ENCODE measurements at places on chromosomes 16 and 17.
A peak's percentile ranks its signal among the peaks of the same experiment; 100 is the strongest.

DNA sequence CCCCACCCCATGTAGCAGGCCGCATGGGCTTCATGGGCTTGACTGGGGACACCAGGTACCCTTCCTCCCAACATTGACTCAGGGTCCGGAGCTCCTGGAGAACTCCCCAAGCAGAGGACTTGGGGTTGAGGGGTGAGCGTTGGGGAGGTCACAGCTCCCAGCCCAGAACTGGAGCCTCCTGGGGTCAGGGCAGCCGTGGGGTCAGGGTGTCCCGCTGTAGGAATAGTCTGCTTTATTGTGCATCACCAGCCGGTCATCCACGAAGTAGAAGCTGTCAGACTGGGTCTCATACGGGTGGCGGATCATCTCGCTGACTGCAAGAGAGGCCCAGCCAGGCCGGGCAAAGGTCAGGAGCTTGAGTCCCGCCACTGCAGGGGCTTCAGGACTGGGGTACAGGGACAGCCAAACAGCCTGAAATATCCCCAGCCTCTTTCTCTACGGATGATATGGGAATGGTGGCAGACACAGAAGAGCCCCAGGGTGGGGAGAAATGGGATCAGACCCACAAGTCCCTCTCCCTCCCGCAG is 5.3 kb downstream of the UNC119 start:
- no peak for DNase-seq

DNA sequence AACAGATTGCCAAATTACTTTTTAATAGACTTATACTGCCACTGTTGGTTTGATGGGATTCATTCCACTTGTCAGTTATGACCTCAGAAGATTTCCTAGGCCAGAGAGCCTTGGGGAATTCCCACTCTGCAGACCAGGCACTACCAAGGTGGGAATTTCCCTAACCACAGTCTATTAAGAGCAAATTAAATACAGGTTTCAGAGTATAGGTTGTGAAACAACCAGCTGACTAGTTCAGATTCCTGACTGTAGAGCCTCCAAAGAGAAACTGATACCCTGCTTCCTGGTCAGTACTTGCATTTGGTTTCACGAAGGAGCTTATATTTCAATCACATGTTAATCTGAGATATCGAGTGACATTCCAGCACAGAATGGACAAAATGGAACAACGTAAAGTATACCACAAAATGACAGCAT is 186.5 kb downstream of the STX8 start:
- DNase-seq = peak; percentile 39

DNA sequence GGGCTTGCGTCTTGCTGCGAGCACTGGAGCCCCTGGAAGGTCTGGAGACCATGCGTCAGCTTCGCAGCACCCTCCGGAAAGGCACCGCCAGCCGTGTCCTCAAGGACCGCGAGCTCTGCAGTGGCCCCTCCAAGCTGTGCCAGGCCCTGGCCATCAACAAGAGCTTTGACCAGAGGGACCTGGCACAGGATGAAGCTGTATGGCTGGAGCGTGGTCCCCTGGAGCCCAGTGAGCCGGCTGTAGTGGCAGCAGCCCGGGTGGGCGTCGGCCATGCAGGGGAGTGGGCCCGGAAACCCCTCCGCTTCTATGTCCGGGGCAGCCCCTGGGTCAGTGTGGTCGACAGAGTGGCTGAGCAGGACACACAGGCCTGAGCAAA is 7.4 kb downstream of the MPG start:
- DNase-seq = no peak

DNA sequence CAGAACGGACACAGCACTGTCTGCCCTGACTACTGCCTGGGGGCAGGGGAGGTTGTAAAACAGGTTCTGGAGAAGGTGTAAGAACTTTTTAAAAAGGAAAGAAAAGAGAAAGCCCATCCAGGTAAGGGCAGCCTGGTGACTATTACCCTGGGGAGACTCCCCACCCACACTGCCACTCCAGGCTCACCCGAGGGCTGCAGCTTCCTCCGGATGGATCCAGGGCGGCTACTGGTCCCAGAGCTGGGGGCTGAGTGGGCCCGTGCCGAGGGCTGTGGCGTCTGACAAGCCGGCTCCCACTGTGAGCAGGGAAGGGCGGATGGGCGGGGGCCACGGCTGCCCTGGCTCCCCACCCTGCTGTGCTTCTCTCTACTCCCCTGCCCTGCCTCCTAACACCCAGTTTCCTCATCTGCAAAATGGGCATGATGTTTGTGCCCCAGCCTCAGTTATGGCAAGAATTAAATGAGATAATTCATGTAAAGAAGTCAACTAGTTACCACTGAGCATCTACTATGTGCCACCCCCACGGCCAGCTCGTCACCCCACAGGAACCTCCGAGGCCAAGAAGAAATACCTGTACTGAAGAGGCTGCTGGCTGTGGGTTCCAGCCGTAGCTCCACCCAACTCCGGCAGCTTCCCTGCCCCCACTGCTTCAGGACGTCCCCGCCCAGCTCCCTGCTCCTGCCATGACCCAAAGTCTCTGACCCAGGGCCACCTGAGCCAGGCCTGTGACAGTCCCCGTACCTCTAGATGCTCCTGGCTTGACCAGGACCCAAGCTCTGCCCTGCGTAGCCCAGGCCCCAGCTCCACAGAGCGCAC is 24.2 kb downstream of the KATNB1 start:
- no peak for DNase-seq

DNA sequence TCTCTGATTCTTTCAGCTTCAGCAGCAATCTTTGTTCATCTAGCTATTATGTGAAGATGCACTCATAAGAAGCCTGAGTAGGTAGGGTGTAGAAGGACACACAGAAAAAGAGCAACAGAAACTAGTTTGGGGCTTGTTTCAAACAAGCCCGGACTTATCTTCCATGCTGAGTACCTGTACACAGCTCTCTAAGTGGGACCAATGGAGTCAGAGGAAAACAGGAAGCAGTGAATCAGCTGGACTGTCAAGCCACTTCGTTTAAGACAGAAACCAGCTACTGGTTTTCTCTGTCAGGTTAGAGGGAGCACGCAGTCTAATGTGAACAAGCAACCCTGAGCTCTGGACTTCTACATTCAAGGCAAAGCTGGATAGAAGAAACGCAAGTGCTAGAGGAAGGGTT is 16.0 kb downstream of the MAP2K6 start:
- DNase-seq = no peak

DNA sequence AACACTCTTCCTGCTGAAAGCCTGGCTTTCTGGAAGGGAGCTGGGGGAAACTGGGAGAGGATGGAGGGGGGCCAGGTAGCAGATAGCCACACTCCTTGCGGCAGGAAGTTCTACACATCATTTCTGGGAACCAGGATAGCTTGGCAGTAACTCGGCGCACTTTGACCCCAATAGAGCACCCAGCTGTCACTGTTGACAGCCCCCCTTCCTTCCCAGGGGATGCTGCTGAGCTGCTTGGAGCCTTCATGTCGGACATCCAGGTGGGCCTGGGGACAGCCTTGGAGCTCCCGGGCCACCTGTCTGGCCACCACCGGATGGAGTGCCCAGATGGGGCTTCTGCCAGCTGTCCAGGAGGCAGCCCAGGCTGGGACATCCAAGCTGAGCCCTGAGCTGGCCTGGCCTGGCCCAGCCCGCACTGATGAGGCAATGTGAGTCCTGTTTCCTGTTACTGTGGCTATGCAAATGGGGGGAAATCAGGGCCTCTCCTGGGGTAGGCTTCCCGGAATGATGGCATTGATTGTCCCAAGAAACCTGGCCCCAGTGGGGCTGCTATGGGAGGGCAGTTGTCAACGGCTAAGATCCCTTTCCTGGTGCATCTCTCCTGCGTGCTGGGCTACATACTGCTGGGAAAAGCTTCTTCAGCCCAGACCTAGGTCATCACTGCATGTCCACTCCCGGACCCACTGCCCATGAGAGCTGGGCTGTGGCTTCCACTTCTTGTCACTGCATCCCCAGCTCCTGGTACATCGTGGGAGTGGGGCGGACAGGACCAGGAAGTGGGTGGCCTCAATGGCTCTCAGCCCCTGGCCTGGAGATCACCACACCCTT is 50.0 kb downstream of the SOCS1 start:
- DNase-seq = peak; percentile 61

DNA sequence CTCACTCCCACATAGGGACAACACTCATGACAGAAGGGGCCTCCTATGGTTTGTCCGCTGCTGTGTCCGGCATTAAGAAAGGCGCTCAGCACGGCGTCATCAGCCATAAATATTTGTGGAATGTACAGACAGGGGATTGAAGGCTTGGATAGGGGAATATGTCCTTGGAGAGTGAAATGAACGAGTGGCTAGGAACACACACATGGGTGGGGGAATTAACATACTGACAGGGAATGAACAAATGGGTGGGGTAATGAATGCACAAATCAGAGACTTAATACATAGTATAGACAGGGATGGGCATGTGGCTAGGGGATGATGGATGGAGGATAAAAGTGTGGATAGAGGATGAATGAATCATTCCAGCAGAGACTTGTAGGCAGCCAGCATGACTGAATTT is 154.0 kb upstream of the HSBP1 start:
- no peak for DNase-seq

DNA sequence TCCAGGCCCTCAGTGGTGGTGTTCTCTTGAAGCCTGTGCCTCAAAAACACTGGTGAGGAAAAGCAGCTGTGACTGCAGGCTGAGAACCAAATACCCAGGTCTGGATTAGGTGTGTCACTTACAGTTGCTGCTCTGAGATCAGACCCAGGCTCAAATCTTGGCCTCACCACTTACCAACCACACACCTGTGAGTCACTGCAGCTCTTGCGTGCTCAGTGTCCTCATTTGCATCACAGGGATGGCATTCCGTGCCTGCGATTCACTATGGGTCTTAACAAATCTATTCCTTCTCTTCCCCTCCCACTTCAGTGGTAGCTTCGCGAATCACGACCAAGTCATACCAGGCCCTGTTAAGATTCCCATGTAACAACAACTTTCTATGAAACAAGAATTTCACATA is 233.4 kb upstream of the HSBP1 start:
- no peak for DNase-seq

DNA sequence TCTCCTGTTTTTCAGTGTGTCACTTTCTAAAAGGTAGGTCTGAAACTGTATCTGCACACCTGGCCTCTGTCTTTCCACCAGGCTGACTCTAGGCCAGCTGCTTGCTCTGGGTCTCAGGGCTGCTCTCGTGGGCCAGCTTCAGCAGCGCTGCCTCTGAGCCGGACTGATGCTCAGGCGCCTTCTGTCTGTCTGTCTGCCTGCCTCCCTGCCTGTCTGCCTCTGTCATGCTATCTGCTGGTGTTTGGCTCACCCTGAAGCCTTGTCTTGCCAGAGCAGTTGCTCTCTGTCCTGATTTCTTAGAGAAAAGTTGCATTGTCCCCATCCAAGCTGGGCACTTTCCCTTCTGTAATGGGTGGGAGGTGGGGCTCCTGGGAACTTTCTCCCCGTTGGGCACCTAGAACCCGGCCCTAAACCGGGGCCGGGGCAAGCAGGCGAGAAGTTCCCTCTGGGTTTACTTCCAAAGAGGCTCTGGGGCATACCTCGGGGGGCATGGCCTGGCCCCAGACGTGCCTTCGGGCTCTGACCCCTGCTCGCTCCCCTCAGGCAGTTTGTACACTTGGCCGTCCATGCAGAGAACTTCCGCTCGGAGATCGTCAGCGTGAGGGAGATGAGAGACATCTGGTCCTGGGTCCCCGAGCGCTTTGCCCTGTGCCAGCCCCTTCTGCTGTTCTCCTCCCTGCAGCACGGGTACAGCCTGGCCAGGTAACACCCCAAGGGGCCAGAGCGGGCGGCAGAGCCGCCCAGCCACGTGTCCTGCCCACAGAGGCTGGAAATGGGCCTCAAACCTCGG is 15.9 kb upstream of the ATP6V0C start:
- DNase-seq = no peak

DNA sequence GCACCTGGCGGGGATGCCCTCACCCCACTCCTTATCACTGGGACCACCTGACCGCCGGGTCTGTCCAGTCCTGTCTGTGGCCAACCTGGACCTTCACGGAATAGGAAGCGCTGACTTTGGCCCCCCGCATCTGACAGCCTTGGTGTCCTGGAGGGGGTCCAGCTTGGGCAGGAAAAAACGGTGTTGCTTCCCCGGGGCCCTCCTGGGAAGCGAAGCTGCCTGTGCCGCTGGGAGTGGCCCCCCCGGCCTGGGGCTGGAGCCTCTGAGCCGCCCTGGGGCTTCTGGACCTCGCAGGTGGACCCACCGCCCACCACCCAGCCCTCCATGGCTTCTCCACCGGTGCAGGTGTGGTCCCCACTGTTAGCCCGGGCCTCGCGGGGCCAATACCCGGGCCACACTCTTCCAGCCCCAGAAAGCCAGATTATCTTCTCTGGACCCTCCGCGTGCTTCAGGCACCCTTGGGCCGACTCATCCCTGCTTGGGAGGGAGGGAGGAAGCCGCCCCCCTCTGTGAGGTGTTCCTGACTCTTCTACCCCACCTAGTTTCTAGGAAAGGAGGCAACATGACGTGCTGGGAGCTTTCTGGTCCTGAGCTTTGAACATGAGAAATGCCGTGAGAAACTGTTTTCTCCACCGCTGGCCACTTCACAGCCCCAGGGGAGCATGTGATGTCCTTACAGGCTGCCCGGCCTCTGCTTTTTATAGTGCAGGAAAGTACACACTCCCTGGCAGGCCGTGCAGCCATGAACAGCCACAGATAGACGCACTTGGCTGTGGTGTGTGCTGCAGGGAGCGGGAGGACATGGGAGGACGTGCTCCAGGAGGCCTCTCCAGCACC is 1.1 kb downstream of the C1QTNF1 start:
- DNase-seq = no peak

GRCh38 chr16:68466174-68466573 is 17.9 kb upstream of the SMPD3 start:
- DNase-seq = no peak

DNA sequence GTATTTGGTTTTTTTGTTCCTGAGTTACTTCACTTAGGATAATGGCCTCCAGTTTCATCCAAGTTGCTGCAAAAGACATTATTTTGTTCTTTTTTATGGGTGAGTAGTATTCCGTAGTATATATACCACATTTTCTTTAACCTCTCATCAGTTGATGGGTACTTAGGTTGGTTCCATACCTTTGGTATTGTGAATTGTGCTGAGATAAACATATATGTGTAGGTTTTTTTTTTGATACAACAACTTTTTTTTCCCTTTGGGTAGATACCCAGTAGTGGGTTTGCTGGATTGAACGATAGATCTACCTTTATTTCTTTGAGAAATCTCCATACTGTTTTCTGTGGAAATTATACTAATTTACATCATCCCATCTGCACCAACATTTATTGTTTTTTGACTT is 6.8 kb downstream of the EFCAB13 start:
- no peak for DNase-seq

DNA sequence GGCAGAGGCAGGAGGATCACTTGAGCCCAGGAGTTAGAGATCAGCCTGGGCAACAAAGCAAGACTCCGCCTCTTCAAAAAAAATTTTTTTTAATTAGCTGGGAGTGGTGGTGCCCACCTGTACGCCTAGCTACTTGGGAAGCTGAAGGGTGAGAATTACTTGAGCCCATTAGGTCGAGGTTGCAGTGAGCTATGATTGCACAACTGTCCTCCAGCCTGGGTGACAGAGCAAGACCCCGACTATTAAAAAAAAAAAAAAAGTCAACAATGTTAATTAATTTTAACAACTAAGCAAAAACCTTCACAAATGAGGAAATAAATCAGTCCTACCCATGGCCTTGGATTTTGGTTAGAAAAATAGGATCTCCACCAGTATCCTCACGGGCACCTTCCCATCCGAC is 5.4 kb downstream of the DHX58 start:
- no peak for DNase-seq

- DNase-seq = no peak
These were observed 4.1 kb upstream of the AQP8 start for GRCh38 chr16:25212636-25213035.

- DNase-seq = no peak
These were observed 21.1 kb upstream of the JPT2 start for GRCh38 chr16:1656808-1657617.

- DNase-seq = no peak
These were observed 160.3 kb downstream of the NTN1 start for GRCh38 chr17:9181640-9182039.

- DNase-seq = no peak
These were observed 11.2 kb upstream of the NUDT16L1 start for GRCh38 chr16:4682084-4682591.
